Stimulated activated CD4-positive, alpha-beta T cell treated with anti-CD3 and anti-CD28 coated beads, Interleukin-4, amount 100 ng/mL, for 48 hours (primary cell): ENCODE measurements at places on chromosomes 1 and 21.

- DNase-seq: no peak
These were observed 187.6 kb upstream of the NRIP1 start for GRCh38 chr21:15252431-15252830.

DNA sequence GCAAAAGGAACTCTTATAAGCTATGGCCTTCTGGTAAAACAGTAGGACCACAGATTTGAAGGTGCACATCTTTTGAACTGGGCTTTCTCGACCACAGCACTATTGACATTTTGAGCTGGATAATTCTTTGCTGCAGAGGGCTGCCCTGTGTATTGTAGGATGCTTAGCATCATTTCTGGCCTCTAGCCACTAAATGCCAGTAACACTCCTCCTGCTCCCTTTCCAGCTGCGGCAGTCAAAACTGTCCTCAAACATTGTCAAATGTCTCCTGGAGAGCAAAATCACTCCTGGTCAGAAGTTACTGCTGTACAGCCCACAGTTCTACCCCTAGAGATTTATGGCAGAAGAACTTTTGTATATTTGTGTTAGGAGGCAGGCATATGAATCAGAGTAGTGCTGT, 836.7 kb downstream of the PLA2G4A start:
- DNase-seq: no peak

DNA sequence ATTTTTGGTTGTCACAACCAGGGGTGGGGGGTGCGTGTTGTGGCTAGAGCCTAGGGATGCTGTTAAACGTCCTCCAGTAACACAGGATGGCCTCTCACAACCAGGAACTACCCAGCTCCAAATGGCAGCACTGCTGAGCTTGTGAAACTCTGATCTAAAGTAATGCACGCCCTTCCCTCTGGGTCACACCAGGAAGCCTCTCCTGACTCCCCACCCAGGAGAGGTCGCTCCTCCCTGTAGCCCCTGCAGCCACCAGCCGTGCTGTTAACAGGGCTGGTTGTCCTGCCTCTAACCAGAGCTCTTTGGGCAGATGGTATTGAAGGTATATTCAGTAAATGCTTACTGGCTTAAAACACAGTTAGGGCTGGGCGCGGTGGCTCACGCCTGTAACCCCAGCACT, 73.2 kb downstream of the NKAIN1 start:
- DNase-seq: no peak

- no peak for DNase-seq
These were observed 179.9 kb downstream of the DENND1B start for GRCh38 chr1:197595304-197595904.

- no peak for DNase-seq
These were observed 11.9 kb downstream of the RAP1A start for GRCh38 chr1:111631502-111631901.

DNA sequence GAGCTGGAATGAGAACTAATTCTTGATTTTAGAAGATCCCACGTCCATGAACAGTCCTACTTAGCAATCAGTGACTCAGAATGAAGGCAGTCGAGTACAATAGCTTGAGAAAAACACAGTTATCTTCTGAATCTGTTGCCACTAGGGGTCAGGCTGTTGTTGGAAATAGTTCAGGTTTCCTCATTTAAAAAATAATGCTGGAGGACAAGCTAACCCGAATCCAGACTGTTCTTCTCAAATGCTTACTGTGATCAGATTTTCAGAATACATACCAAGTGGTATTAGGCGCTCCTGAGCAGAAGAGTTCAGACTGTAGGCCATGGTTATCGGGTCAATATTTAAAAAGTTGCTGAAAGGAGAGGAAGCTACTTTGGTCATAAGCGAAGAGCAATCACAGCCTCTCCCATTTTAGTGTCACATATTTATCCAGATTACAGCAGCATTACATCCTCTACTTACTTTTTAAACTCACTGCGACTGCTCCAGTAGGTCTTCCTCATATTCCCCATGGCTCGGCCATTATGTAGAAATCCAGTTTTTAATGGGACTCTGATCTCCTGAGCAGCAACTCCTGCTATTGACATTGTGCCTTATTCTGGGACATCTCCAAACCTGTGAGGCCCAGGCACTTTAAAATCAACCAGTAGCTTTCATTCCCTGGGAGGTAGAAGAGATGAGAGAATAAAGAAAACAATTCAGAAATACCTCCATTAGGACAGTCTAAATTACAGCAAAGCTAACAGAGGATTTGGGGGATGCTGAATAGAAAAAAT, 10.9 kb downstream of the ERRFI1 start:
- peak; percentile 16 for DNase-seq

DNA sequence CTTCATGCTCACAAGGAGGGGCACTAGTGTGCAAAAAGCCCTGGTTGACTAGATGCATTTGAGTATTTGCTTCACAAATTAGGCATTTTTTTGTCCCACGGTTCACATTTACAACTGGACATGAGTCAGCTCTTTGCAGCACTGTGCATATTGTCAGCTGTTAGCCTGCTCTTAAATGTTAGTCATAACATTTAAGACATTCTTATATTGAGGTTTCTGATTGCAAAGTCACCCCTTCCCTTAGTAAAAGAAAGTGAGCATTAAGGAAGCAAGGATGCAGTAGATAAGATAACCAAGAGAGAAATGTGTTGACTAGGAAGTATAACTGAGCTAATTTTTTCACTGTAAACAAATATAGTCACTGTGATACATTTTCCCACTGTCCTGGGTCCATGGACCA, 132.6 kb upstream of the CTTNBP2NL start:
- DNase-seq: no peak

DNA sequence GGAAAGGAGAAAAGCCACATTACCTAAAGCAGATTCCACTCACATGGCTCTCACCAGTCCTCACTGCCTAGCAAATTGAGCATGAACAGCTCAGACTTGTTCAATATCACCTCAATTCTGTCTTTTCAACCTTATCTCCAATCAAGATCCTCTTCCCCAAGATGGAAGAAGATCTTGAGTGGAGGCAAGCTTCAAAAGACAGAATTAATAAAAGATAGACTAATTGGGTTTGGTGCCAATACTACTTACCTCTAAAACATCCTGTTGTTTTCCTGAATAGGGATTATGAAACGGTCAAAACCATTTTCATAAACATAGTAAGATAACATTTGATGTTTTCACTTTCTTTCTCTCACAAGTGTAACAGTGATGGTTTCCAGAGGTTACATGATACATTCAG, 349.2 kb upstream of the PLD5 start:
- no peak for DNase-seq

DNA sequence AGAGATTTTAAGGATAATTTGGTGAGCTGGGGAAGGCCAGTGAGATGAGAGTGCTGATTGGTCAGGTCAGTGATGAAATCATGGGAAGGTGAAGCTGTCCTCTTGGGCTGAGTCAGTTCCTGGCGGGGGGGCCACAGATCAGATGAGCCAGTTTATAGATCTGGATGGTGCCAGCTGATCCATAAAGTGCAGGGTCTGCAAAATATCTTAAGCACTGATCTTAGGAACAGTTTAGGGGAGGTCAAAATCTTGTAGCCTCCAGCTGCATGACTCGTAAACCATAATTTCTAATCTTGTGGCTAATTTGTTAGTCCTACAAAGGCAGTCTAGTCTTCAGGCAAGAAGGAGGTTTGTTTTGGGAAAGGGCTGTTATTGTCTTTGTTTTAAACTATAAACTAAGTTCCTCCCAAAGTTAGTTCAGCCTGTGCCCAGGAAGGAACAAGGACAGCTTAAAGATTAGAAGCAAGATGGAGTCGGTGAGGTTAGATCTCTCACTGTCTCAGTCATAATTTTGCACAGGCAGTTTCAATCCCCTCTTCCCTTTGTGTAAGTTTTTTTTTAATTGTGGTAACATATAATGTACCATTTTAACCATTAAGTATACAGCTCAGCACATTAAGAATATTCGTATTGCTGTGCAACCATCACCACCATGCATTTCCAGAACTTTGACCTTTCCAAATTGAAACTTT, 39.4 kb downstream of the PTAFR start:
- DNase-seq: no peak

- no peak for DNase-seq
These were observed 36.6 kb downstream of the PLXNA2 start for GRCh38 chr1:208207388-208208131.

DNA sequence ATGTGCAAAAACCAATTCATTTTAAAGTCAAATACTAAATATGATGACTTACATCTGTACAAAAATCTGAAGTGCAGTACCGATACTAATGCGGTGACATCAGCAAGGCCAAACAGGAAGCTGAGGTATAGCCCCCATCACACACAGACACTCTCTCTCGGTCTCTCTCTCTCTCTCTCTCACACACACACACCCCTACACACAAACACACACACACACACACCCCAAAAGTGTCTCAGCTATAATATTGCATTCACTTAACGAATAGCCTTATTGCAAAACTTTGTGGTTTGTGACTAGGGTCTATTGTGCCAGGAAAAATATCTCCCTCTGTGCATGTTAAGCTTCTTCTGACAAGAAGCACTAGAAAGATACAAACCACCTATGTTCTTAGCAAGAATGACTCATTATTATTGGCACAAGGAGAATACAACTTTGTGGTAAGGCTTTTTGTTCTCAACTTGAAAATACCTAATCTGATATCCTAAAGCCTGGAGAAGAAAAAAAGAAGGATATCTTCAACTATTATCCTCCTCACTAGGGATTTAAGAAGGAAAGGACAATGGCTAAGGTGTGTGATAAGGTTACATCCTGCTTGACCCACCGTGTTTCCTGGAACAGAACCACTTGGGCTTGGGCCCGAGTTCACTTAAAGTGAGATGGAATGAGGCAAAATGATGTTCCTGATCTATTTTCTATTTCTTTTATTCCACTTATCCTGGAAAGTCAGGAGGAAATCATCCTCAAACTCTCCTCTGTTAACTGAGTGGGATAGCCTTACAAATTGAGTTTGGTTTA, 107.1 kb downstream of the NIBAN1 start:
- no peak for DNase-seq

DNA sequence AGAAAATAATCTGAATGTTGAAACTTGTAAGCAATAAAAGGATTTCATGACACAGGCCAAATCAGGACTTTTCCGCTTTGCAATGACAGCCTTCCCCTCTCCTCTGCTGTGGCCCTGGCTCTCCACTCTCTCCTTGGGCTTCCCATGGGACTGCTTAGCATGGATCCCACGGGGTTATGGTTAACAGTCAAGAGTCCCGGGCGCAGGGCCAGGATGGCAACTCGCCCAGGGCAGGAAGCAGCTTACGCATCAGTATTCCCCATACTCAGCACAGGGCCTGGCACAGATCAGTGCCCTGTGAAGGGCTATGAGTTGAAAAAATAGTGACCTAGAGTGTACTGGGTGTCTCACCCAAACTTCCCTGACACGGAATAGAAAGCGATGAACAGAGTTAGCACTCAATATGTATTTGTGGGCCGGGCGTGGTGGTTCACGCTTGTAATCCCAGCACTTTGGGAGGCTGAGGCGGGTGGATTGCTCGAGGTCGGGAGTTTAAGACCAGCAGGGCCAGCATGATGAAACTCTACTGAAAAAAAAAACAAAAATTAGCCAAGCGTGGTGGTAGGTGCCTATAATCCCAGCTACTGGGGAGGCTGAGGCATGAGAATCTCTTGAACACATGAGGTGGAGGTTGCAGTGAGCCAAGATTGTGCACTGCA, 29.1 kb upstream of the GRHL3 start:
- DNase-seq: no peak

DNA sequence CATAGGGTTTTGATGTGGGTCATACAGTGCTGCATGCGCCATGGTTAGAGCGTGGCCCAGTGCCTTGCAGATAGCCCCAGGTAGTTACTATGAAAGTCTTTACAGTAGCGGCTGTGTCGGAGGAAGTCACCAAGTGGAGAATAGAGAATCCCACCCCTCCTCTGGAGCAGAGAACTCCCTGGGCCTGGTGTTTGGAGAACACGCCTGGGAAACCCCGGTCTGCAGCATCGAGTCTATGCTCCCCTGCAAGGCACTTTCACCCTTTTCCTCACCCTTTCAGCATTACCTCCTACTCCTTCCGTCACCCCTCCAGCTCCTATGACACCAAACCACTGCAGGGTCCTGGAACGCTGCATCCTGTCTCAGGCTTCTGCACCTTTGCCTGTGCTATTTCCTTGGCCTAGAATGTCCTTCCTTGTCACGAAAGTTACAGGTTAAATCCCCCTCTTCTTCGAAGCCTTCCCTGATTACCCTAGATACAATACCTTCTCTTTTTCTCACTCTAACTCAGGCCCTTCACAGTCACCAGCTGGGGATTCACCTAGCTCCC, 2.7 kb upstream of the SLC1A7 start:
- DNase-seq: no peak

- no peak for DNase-seq
These were observed 222.8 kb downstream of the TPR start for GRCh38 chr1:186152227-186152619.

- DNase-seq: no peak
These were observed 162.7 kb downstream of the HMCN1 start for GRCh38 chr1:185896863-185897262.

GRCh38 chr1:243312952-243313634, 57.3 kb downstream of the SDCCAG8 start:
- DNase-seq: no peak

DNA sequence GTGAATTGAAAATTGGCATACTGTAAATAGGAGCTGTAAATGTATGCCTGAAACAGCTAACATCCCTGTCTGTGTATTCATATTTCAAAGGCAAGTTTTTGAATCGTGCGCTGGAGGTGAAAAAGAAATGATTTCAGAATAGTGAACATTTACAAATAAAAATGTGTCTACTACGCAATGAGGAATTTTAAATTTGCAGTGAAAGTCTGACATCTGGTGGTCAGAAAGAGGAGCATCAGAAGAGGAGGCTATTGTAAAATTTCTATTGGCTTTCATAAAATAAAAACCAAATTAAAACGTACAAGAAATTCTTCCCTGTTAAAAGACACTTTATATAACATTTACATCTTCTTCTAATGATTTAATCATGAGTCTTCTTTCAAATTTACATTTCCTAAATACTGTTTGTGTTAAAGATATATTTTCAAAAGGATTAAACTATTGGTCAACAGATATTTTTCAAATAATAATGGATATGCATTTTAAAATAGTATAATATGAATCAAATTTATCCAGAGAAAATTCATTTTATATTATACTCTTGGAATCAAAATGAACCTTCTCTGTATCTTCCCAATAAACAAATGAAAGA, 113.7 kb upstream of the RRP15 start:
- DNase-seq: no peak

DNA sequence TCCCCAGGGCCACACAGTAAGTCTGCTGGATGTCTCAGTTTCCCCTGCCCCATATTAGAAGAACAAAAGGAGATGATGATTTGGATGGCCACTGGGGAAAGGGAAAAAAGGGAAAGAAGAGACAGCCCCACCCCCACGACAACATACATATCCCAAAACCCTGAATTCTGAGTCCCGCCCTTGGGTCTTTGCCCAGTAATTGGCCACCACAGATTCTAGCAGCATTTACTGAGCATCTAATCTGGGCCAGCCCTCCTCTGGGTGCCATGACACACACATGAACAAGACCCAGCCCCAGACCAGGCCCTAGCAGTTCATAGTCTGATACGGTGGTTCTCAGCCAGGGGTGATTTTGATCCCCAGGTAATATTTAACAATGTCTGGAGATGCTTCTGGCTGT, 5.2 kb upstream of the TTC4 start:
- no peak for DNase-seq

DNA sequence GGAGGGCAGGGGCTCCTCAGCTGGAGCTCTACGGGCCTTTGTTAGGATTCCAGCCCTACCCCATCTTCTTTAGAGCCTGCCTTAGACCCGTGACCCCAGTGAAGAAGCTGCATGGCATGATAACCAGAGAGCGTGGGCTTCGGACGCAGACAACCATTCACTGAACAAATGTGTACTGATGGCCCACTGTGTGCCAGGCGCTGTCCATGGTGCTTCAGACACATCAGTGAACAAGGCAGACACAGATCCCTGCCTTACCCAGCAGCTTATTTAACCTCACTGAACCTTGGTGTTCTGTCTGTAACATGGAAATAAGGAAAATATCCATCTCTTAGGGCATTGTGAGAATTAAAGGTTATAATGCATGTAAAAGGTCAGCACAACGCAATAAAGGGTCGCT, 9.5 kb downstream of the CHIT1 start:
- DNase-seq: no peak
